ENCODE measurements at places on chromosomes 1 and 21.

DNA sequence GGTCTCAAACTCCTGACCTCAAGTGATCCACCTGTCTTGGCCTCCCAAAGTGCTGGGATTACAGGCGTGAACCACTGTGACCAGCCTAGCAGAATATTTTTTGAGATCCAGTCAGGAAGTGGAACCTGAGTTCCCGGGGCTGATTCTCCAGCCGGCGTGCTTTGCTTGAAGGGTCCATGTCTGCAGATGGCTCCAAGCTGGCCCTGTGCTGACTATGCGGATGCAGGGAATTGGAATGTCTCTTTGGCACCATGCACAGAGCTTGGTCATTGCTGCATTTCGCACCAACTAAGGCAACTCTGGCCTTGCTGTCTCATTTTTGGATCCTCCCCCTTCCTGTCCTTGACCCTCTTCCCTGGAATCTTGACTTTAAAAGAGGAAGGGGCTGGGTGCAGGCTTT, 28.1 kb downstream of the ARHGEF10L start:
- no peak for DNase-seq

- DNase-seq: no peak
Observed at GRCh38 chr1:61293197-61293596, 210.8 kb downstream of the NFIA start.

- no peak for DNase-seq
Observed at GRCh38 chr21:43967981-43968380, 44.1 kb upstream of the TRAPPC10 start.

DNA sequence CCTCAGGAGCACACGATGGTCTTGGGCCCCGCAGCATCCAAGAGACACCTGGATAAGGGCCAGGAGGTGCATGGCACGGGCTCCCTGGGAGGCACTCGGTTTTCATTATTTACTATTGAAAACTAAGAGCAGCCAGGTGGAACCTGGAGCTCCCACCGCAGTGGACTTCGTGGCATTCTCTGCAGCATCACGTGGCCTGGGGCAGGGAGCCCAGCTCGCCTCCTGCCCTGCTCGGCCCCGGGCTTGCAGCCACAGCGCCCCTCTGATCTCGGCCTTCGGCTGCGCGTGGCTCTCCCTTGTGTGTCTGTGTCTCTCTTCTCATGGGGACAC, 121.6 kb downstream of the SIK1 start:
- DNase-seq: no peak

- DNase-seq: no peak
Observed at GRCh38 chr1:40703316-40703715, 11.8 kb downstream of the NFYC start.

- DNase-seq: no peak
Observed at GRCh38 chr21:29235714-29236197, 63.0 kb upstream of the BACH1 start.

GRCh38 chr1:221228594-221228993, 349.4 kb downstream of the HLX start:
- DNase-seq: no peak

- DNase-seq: no peak
Observed at GRCh38 chr1:71461416-71461815, 380.6 kb upstream of the ZRANB2 start.

GRCh38 chr1:54439550-54440223, 33.5 kb upstream of the SSBP3 start:
- no peak for DNase-seq

DNA sequence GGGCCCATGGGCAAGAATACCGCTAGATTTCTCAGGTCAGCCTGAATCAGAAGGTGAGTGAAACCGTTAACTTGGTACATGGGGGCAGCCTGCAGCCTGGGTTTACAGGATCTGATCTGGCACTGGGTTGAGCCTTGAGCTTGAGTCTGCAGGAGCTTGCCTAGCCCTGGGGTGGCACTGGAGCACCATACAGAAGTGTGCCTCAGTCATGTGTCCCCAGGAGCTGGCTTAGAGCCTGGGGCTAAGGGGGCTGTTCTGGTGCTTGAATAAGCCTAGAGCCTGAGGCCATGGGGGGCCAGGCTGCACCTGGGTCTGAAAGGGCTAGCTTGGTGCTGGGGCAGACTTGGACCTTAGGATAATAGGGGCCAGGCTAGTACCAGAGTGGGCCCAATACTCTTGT, 457.2 kb upstream of the PBX1 start:
- DNase-seq: no peak

DNA sequence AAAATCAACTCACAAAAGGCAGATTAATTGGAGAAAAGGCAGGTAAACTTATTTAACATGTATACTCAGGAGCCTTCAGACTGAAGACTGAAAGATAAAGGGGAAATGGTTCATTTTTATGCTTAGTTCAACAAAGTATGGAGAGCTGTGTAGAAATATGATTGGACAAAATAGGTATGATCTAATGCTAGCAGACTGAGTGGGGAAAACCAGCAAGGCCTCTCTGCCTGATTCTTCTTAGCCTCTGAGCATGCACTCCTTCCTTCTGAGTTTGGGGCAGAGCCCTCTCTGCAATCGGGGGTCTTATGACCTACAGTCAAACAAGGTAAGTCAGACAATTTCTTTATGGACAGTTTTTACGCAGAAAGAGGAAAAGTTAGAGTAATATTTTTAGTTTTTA, 38.8 kb upstream of the SUCO start:
- no peak for DNase-seq

- peak; percentile 11 for DNase-seq
Observed at GRCh38 chr21:29372063-29372802, 73.5 kb downstream of the BACH1 start.

GRCh38 chr1:203168256-203168786, 7.3 kb downstream of the MYBPH start:
- no peak for DNase-seq

GRCh38 chr1:150613061-150613920, 16.1 kb downstream of the ENSA start:
- peak; percentile 35 for DNase-seq

GRCh38 chr1:189429610-189430009, 1048.1 kb downstream of the BRINP3 start:
- DNase-seq: no peak

DNA sequence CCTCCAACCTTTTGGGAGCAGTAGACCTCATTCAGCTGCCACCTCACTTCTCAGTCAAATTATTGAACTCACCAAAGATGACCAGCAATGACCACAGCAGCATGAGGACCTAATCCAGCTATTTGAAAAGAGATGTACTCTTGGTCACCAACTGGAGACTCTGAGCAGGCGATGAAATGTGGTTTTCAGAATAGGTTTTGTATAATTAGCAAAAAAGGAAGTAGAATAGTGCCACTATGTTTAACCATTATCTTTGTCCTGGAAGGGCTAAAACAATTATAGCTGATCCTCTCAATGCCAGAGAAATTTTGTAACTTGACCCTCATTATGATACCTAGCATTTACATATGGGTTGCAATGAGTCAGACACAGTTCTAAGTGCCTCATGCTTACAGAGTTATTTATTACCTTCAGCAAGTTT, at the start of gene FCRL2:
FCRL2 (minus strand) TSS at position 162 of the 421 bp plus-strand sequence; CDS start at position 103, 59 bp downstream.
- DNase-seq: no peak

GRCh38 chr1:151581921-151582320, 29.9 kb upstream of the SNX27 start:
- no peak for DNase-seq

- DNase-seq: no peak
Observed at GRCh38 chr1:91613595-91613994, 112.9 kb downstream of the CDC7 start.

- no peak for DNase-seq
Observed at GRCh38 chr1:7450838-7451237, 320.3 kb upstream of the VAMP3 start.

DNA sequence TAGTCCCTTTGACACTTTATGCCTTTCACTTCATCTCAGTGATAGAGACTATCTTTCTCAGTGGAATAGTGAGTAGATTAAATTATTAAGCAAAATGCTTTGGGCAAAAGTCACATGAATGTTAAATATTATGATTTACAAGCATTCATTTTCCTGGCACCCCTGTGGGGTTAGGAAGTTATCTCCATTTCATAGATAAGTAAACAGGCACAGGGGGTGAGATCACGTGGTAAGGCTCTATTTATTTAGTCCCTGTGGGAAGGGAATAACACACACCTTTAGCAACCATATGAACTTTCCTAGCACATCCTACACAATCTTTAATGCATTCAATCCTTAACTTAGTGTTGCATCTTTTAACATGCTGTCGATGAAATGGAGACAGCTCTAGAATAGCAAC, 12.3 kb downstream of the PSMB2 start:
- DNase-seq: no peak

GRCh38 chr21:37005548-37006485, 685 bp upstream of the RIPPLY3 start:
- DNase-seq: no peak

DNA sequence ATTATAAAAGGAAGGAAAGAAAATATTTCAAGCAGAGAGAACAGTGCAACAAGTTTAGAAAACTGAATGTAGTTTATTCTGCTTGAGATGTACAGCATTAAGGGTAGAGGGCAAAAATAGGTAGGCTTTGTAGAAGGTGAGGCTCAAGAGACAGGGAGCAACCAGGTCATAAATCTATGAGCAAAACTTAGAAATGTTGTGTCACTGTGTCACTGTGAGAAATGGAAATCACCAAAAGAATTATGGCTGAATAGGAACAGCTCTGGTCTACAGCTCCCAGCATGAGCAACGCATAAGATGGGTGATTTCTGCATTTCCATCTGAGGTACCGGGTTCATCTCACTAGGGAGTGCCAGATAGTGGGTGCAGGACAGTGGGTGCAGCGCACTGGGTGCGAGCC, 53.6 kb downstream of the TNFSF4 start:
- DNase-seq: no peak

GRCh38 chr1:18819986-18820790, 39.3 kb downstream of the TAS1R2 start:
- no peak for DNase-seq

- DNase-seq: no peak
Observed at GRCh38 chr1:219529116-219529515, 83.8 kb downstream of the ZC3H11B start.

- no peak for DNase-seq
Observed at GRCh38 chr1:53956308-53957168, 10.4 kb downstream of the LRRC42 start.

GRCh38 chr1:223847781-223848345, 2.1 kb upstream of the TP53BP2 start:
- DNase-seq: no peak

DNA sequence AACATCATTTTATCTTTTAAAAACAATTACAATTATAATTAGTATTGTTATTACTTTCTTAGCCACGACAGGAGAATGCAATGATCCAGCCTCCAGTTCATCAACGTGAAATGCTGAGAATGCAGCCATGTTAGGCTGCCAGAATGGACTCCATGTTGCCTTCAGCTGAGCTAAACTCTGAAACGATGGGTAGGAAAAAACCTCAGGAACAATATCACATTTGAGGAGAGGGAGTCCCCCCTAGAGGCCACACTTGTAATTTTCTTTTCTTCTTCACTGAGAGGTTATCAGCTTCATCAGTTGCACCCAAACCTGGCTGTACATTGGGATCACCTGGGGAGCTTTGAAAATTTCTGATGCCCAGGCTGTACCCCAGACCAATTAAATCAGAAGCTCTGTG, 34.6 kb upstream of the DNAH14 start:
- DNase-seq: no peak

DNA sequence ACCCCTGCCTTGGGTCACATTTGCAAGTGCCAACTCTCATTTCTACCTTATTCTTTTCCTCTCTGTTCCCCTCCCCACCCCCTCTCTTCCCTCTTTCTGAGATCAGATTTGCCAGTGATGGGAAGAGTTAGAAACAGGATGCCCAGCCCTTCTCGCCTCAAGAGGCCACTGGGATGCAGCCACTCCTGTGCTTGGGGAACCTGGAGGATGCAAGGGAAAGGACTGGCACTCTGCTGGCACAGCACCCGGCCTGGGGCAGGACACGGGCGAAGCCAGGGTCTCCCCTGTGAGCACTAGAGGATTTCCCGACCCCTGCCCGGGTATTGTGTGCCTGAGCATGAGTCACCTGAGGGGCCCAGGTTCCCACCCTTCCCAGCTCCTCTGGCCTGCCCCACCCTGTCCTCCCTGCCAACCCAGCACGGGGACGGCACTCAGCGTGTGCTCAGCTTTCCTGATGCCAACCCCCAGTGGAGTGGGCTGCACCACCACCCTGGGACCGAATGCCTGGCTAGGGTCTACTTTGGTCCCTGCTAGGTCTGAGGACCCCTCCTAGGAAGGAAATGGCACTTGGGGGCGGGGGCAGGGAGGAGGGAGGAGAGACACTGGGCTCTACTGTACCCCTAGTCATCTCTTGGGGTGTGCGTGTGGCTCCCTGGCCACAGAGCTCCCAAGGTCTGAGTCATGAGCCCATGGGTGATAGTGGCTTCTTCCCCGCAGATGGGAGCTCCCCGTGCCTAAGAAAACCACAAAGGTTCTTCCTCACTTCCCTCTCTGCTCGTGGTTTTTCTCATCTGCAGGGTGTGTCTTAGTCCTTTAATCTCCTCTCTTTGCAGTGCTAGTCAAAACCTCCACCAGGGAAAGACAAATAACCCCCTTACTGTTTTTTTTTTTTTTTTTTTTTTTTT, 12.4 kb downstream of the LMNA start:
- peak; percentile 43 for DNase-seq

- no peak for DNase-seq
Observed at GRCh38 chr1:36871146-36871971, 163.0 kb downstream of the GRIK3 start.

DNA sequence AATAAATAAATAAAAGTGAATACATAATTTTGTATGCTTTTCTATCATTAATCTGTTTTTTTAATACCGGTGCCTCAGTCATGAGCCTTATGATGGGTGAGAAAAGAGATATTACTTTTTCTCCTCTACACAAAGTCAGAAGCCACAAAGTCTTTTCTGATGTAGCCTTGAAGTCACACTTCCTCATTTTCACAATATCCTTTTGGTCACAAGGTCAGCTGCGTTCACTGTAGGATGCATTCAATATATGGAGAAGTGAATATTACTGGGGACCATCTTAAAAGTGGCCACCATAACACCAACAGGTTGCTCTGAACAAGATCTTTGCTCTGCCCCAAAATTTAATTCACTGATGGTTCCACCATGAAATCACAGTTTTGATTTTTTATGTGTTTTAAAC, 83.3 kb upstream of the TNR start:
- DNase-seq: no peak

DNA sequence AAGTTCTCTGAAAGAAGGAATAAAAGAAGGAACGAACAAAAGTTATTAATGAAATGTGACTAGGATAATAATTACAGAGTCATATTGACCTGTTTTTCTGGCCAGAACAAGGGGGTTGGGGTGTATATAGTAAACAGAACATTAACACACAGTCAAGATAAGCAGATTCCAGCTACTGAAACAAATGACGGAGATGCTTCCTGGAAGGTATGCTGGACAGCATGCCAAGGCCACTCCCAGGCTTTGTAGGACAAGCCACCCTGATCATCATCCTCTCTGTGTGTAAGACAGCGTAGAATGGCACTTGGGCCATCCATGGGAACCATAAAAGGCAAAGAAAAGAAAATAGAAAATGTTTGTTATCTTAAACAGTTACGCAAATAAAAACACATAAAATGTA, 120.7 kb downstream of the TGFBR3 start:
- DNase-seq: no peak

- no peak for DNase-seq
Observed at GRCh38 chr21:28758042-28758882, 234.4 kb downstream of the LTN1 start.

- no peak for DNase-seq
Observed at GRCh38 chr21:35743571-35743970, 316.8 kb downstream of the SETD4 start.

- DNase-seq: peak; percentile 18
Observed at GRCh38 chr1:54671985-54672608, 30.5 kb downstream of the MROH7 start.
